ENCODE measurements at places on chromosomes 1 and 21.
A peak's percentile ranks its signal among the peaks of the same experiment; 100 is the strongest.

GRCh38 chr1:219062161-219062560, 111.5 kb upstream of the LYPLAL1 start:
- no peak for DNase-seq

DNA sequence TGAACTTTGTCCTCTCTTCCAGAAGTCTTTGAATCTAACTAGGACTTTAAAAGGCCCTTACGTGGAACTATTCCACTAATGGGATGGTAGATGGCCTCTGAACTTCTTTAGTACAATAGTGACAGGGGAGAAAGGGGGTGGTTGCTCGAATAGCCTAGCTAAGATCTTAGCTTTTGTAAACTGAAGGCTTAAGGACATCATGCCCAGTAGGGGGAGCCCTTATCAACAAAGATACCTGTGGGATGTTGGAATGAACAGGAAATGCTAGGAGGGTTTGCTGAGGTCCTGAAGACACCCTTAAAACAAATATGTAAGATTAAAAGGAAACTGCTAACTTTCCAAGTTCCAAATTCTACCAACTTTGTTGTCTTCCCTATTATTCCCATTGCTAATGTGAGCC, 33.2 kb downstream of the NHLH2 start:
- DNase-seq, result peak; percentile 35

- no peak for DNase-seq
These were observed 3.5 kb downstream of the GCLM start for GRCh38 chr1:93905734-93906133.

- no peak for DNase-seq
These were observed at the start of gene S100B for GRCh38 chr21:46604975-46605766. S100B (minus strand) TSS chr21:46605082; CDS start chr21:46602415, 2,667 bp downstream.

DNA sequence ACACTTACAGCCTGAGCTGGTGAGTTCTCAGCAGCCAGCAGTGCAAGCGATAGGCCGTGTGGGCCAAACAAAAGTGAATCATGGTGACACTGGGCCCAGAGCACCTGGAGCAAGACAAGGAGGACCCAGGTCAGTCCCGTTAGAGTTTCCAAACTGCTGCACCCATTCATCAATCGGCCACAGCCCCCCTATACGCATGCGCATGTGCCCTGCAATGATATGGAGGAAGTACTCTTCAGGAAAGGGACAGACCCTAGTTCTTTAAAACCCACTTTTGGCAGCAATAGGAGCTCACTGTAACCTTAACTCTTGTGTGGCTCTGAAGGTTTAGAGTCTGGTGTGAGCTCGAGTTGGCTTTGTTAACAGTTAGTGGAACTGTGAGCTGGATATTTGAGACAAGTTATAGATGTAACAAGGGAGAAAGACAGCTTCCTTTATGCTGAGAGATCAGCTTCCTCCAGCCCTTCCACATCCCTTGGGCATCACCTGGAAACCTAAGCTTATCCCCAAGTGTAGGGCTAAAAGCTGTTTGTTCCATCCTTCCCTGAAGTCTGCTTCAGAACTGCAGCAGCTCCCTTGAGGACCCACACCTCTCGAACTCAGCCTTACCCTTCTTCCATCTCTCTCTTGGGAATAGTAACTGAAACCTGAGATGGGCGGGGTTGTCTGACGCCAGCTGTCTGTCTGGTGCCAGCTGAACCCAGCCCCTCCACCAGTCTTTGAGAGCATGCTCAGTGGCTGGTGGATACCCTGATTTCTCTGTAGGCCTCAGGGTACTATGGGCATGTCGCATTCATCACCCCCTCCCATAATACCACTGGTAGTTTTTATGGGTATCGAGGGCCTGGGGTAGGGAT, 17.7 kb downstream of the NMNAT1 start:
- DNase-seq, result no peak

DNA sequence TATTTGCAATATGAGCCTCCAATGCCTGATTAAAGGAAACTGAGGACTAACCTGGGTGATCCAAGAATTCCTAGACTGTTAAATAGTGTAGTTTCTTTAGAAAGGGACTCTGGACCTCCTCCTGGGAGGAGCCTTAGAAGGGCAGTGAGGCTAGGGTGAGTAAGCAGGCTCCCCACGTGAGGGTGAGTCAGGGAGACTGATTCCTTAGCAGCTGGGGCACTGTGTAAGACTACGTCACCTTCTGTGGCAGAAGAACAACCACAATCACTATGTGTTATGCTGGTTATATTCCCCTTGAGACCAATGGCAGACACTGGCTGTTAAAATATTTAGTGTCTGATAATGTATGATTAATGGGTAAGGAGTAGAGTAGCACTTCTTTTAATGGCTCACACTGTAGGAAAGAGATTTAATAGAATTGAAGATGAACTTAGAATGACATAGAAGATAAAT, 53.3 kb upstream of the SYT14 start:
- DNase-seq, result peak; percentile 99

DNA sequence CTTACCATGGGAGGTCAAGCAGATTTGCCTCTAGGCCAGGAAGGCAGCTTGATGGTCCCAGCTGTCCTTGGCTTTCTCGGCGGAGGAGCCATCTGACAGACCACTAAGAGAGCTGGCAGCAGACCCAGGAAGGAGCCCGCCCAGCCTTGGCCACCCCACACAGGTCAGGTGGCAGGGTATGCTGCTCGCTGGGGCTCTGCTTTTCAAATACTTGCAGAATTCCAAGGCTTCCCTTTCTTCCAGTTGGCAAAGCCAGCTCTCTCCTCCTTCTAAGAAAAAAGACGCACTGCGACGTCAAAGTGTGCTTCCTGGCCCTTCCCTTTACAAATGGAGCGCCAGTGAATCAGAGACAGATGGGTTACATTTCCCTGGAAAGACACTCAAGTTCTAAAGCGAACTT, 229.4 kb downstream of the CACNA1E start:
- no peak for DNase-seq

DNA sequence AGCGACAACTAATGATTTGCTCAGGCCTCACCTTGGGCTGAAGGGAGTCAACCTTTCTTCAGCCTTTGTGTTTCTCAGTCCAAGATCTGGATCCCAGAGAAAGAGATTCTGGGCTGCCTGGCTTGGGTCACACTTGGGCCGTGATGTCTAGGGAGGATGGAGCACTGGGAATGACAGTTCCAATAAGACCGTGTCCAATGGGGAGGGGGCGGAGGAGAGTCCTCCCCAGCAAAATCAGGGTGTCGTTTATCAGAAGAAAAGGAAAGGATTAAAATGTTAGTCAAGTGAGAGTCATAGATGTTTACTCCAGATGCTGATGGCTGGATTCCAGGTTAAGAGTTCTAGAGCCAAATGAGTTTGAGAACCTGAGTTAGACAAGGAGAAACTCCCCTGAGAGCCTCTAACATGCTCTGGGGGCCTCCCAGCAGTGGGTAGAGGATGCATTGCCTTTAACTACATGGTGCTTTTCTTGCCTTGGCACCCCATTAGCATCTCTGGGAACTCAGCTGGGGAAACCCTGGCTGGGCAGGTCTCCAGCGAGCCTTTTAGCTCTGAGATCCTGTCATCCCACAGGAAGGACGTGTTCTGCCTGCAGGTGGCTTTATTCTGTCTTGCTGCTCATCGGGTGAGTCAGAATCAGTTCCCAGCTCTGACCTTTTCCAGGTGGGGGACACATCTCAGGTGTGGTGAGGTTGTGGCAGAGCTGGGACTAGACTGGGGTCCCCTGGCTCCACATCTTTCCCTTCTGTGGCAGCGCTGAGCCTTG, 22.2 kb downstream of the NIPAL3 start:
- no peak for DNase-seq

DNA sequence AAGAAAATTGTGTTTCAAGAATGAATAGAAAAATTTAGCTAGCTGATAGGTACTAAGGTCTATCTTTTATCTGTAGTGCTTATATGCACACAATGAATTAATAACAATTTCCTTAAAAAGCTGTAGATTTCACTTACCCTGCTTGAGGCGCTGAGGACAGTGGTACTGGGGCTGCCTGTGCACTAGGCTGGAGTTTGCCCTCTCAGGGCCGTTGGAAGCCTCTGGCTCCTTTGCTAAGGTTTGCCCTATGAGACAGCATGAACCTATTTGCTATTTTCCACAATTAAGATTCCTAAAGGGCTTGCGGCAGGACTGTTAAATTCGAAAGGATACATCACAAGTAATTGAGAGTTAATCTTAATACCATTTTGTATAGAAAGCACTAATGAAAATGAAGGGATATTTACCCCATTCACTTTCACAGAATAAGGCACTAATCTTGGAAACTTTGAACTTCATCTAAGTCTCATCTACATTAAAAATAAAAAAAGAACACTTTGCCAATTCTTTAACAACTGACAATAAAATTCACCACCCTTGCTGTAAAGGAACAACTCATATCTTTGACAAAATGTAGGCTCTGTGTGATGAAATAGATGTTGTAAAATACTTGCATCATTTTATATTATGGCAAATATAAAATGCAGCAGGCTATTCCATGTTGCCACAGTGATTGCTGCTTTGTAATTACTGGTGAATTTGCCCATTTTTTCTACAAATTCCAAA, 293.0 kb downstream of the NTNG1 start:
- no peak for DNase-seq

Data from non-pigmented ciliary epithelial cell (primary cell).